ENCODE measurements at places on chromosomes 1 and 21. TPM values are rescaled to one million over a fixed set of nuclear protein-coding genes. Genes with fewer than 3 reads are reported as not detected.

The RAP1GAP gene
- 0.15 TPM for total RNA-seq

The BSDC1 gene
- 38.3 TPM for total RNA-seq

The TCHHL1 gene
- not detected for total RNA-seq

The INAVA gene
- not detected for total RNA-seq

The PCBP3 gene
- 10.2 TPM for total RNA-seq

The PLPPR5 gene
- total RNA-seq, result not detected

The PKLR gene
- total RNA-seq, result not detected

The CTNNBIP1 gene
- 10.3 TPM for total RNA-seq

The LAD1 gene
- not detected for total RNA-seq

The RGS13 gene
- not detected for total RNA-seq

The NTMT2 gene
- not detected for total RNA-seq

The SLC6A17 gene
- total RNA-seq, result 0.12 TPM

The SYT6 gene
- not detected for total RNA-seq

The IL22RA1 gene
- not detected for total RNA-seq

The RBM11 gene
- 4.9 TPM for total RNA-seq

The PLA2G2F gene
- not detected for total RNA-seq

The PDE4B gene
- total RNA-seq, result 23.4 TPM

The OR2T35 gene
- not detected for total RNA-seq

The ST6GALNAC5 gene
- total RNA-seq, result not detected

The SELP gene
- total RNA-seq, result 2.4 TPM

The MEGF6 gene
- total RNA-seq, result 5.8 TPM

The LCE1E gene
- total RNA-seq, result not detected

The PDZK1 gene
- total RNA-seq, result not detected

The SMIM12 gene
- 38.6 TPM for total RNA-seq

All from activated naive CD4-positive, alpha-beta T cell treated with anti-CD3 and anti-CD28 coated beads for 36 hours (primary cell).